ENCODE measurements at places on chromosomes 2 and 18.

DNA sequence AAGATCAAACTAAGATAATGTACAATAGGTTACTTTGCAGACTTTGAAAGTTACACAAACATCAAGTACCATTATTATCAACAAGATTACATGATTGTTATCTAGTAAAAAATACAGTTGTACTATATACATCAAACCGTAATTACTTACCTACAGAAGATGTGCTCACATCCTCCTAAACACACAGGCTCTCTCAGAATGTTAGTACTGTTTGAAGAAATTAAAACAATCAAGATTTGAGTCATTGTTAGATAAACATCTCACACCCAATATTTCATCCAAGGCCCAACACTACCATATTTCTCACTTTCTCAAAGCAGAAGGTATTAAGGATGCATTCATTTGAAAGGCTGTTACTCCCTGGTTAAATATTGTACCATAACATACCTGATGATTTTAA, 12.6 kb downstream of the BARD1 start:
- no peak for DNase-seq

- DNase-seq = no peak
Observed at GRCh38 chr2:127510073-127510472, 16.2 kb downstream of the IWS1 start.

- DNase-seq = no peak
Observed at GRCh38 chr2:100423631-100424030, 6.2 kb upstream of the CHST10 start.

DNA sequence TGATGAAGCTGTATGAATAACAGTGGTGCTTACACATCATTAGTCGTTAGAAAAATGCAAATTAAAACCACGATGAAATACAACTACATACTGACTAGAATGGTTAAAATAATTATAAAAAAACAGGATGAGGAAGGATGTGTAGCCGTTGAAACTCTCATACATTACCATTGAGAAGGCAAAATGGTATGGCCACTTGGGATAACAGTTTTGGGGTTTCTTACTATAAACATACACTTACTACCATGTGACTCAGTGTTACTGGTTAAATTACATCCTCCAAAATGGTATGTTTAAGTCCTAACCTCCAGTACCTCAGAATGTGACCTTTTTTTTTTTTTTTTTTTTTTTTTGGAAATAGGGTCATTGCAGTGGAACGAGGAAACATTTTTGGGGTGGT, 58.4 kb downstream of the UBE2E3 start:
- DNase-seq = no peak

DNA sequence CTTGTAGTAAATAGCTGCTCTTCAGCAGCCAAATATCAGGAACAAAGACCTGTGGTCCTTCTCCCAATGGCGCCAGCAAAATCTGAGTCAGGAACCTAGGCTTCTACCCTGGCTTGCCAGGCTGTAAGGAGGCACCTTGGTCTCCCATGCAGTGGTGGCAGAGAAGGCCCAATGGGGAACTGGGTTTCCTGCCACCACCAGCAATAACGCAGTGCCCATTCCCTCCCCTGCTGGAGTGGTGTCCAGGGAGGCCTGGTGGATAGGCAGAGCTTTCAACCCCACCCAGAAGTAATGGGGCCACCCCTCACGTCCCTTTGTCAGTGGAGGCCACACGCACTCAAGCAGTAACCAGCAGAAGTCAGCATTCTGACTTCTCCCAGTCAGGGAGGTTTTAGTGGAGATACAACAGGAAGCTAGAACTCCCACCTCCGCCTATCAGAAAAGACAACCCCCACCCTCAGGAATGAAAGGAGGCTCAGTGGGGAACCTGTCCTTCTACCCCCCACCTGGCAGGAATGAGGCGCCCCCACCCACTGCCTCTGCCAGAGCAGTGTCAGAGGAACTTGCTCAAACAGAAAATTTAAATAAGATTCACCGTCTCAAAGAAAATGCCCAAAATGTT, 132.4 kb downstream of the COPS8 start:
- no peak for DNase-seq
